NCI-H748 treated with DMSO at 0.1 percent for 48 hours (cell line): ENCODE measurements at places on chromosomes 3 and 15.

- no peak for DNase-seq
Measured at GRCh38 chr15:66633041-66633937, 67.5 kb upstream of the LCTL start.

DNA sequence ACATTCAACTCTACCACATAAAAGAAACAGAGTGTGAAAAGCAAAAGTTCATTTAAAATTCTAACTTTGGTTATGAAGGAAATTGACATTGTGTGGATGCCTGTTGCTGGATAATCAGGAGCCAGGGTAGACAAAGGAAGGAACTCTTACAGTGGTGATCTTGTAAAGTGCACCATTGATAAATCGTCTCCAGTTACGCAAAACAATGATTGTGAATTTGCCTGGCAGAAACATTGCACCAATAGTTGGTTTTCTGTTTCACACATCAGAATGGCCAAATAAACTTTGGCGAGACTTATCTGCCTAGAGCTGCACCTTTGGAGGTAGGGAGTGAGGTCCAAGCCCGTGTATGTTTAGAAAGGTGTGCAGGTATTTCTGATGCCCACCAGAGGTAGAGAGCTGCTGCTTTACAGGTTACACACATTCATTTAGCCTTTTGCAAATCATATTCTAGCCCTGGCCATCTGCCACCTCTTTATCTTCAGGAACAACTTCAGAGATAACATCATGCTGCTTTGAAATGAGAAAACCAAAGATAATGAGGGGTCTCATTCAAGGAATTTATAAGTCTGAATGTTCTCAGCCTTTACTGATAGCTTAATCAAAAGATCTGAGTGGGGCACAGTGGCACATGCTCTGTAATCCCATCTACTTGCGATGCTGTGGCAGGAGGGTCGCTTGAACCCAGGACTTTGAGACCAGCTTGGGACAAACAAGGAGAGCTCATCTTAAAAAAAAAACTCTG is 47.4 kb upstream of the P3H2 start:
- no peak for DNase-seq

DNA sequence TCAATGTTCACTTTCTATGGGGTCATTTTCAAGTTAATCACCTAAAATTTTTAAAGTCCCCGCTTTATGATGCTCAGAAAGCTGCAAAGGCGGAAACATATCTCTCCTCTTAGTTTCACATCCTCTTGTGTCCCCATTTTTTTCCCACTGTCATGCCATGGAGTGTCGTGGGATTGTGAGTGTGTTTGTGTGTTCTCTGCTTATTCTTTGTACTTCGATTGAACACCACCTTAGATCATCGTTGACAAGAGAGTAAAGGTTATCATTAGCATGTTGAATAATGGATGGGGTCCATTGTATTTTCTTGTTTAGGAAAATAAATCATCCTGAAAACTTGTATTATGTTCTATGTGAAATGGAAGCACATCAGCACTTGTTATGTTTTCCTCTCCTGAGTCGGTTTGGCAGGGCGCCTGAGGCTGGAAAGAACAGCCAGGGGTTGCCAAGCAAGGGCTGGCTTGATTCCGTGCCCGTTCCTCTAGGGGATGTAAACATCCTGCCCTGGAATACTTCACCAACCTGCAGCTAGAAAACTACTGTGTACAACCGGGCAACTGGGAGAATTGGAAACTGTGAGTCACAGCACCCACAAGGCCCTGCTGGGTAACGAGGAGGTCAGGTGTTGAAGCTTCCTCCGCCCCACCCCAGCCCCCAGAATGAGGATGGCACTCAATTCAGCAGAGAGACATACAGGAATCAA is 67.2 kb downstream of the EIF4E3 start:
- DNase-seq: no peak

DNA sequence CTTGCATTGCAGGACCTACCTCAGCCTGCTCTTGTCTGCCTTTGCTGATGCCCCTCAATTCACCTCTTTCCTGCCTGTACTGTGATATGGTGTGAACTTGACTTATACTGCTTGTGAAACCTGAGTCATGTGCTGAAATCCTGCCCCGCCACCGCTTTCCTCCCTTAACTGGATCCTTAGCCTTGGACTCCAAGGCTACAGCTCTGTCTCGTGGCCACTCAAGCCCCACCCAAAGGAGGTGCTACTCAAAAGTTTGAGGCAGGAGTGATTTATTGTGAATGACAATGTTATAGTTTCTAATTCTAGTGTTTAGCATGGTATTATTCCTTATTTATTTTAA is 56.1 kb downstream of the MYZAP start:
- no peak for DNase-seq

- DNase-seq: no peak
Measured at GRCh38 chr3:66692042-66692765, 191.4 kb upstream of the LRIG1 start.

- DNase-seq: no peak
Measured at GRCh38 chr3:189355481-189356201, 183.9 kb downstream of the TPRG1 start.

- peak; percentile 59 for DNase-seq
Measured at GRCh38 chr3:149199474-149199873, 22.2 kb downstream of the CP start.

DNA sequence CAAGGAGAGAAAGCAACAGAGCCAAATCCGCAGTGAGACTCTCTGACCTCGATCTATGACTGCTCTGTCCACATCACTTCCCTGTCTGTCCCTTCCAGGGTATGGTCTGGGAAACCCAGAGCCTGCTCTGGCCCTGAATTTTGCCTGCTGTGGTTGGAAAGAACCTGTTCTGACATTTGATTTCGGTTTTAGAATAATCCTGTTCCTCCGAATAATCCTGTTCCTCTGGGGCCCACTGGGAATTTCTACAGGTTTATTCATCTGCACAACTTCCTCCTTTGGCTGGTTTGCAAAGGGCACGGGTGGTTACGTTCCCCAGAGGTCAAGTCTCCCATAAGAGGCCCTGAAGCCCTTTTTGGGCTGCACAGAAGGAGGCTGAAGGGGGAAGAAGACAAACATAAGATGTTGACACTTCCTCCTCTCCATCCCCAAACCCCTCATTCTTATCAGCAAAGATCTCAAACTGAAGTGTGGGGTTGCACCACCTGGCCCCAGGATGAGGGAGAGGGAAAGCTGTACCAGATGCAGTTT is 10.6 kb downstream of the LAMP3 start:
- no peak for DNase-seq

GRCh38 chr3:45551214-45552010 is 43.1 kb upstream of the LIMD1 start:
- no peak for DNase-seq

GRCh38 chr3:61311044-61311443 is 59.8 kb upstream of the FHIT start:
- DNase-seq: no peak

DNA sequence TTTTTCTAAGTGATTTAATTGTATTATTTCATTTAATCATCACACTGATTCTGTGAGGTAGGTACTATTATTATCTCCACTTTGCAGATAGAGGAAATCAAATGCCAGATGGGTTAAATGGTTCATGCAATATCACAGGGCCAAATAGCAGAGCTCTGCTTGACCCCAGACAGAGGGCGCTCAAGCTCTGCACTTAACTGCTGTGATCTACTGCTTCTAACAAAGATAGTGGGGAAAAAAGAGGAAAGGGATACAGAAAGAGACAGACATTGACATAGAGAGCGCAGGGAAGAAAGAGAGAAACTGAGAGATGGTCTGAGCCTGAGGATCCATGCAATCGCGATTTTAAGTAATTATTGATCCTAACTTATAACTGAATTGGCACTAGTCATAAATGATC is 279.1 kb upstream of the THRB start:
- peak; percentile 14 for DNase-seq

GRCh38 chr3:72560846-72561675 is 287.2 kb downstream of the SHQ1 start:
- DNase-seq: no peak

DNA sequence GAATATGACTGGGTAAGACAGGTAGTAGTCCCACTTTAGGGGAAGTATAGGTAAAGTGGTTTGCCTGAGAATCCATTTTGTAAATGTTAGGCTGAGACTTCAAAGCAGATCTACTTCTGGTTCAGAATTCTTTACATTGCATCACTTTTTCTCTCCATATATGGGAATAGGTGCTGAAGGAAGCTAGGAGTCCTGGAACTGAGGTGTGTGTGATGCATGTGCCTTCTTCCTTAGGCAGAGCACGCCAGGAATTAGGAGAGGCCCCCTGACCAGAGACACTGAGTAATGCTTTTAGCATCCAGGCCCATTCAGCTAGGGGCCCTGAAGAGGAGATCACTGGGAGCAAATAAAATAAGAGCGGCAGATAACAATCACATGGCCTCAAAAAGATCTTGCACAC is 69.2 kb upstream of the DCP1A start:
- no peak for DNase-seq

DNA sequence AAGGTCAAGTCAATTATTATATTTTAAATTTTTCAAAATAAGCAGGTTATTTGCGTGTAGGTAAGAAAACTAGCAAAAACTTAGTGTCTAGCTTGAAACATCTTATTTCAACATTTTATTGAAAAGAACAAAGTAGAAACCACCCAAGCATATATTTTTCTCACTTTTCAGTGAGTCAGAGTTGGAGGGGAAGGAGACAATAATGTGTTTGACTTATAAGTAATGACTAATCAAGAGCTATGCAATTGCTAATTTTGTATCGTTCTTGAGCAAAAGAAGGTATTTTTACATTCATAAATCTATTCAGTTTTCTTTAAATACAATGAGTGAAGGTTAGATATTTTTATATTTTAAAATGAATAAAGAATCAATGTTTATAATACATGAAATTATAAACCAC is 54.4 kb upstream of the P2RY1 start:
- no peak for DNase-seq

DNA sequence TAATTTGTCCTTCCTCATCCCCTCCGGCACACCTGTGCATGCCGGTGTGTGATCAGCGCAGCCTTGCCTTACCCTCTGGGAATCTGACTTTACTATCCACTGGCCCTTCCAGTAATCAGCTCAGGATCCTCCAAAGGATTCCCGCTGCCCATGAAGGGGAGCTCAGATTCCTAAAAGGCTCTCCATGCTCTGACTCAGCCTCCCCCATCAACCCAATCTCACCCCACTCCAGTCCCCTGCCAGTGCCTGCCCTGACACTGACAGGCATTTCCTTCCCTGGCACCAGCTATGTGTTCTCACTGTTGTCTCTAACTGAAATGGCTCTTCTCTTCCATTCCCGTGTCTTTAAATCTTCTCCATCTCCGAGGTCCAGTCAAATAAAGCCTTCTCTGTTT is 7.3 kb upstream of the BCL2A1 start:
- no peak for DNase-seq

DNA sequence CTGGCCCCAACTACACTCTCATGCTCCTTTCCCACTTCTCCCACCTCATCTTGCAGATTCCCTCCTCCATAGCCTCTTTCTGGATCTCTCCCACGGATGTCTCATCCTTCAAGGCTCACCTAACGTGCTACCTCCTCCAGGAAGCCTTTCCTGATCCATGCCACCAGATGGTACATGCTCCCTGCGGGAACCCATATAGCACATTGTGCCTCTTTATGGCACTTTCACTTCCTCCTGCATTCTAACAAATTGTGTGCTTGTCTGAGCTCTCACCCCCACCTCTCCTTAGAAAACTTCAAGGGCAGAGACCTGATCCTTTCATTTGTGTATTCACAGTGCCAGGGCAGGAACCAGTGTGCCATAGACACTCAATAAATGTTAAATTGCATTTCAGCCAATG is 63.0 kb downstream of the HES1 start:
- DNase-seq: no peak

DNA sequence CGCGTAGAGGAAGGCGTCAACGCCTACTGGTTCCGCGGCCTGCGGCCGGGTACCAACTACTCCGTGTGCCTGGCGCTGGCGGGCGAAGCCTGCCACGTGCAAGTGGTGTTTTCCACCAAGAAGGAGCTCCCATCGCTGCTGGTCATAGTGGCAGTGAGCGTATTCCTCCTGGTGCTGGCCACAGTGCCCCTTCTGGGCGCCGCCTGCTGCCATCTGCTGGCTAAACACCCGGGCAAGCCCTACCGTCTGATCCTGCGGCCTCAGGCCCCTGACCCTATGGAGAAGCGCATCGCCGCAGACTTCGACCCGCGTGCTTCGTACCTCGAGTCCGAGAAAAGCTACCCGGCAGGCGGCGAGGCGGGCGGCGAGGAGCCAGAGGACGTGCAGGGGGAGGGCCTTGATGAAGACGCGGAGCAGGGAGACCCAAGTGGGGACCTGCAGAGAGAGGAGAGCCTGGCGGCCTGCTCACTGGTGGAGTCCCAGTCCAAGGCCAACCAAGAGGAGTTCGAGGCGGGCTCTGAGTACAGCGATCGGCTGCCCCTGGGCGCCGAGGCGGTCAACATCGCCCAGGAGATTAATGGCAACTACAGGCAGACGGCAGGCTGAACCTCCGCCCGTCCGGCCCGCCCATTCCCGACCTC is 4.1 kb downstream of the ISLR2 start:
- DNase-seq: no peak

- DNase-seq: no peak
Measured at GRCh38 chr3:126151562-126152302, 28.7 kb downstream of the ALDH1L1 start.

- DNase-seq: no peak
Measured at GRCh38 chr3:124586126-124587052, 143.9 kb upstream of the UMPS start.

- DNase-seq: no peak
Measured at GRCh38 chr3:131658115-131658514, 155.3 kb upstream of the MRPL3 start.

DNA sequence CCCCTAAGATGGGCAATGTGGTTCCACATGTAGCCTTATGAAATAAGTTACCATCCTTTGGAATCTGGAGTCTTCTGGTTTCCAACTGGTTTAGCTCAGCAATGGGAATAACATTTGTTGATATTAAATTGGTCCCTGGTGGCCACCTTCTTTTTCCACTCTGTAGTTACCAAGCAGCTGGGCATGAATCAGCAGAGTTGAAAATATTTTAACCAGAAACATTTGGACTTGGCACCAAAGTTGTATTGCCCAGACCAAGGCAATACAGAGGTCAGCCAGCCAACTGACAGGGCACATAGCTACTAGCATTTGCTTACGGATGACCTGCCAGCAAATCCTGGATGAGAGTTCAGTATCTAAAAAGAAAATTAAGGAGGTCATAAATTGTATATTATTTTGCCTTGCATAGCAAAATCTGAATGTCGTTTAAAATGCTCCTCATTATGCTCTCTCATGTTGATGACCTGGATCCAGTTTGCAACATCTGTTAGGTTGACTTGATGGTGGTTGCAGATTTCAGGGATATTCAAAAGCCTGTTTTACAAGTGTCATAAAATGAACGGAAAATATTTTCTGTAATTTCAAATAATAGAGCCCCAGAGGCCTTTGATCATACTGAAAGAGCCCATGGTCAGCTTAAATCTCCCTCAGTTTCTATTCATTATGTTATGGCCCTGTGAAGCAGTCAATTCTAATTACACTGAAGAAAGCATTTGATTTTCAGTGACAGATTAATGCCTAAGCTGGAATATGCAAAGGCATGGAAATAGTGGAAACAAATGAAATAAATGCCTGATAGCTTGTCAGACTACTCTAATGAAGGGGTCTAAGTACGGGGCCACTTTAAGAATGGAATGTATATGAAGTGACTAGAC is 54.6 kb downstream of the PPM1L start:
- no peak for DNase-seq

GRCh38 chr15:58686286-58686685 is 63.2 kb downstream of the ADAM10 start:
- DNase-seq: no peak
